ENCODE measurements at places on chromosomes 7 and 10. TPM values are rescaled to one million over a fixed set of nuclear protein-coding genes. Genes with fewer than 3 reads are reported as not detected.
A peak's percentile ranks its signal among the peaks of the same experiment; 100 is the strongest.

The CFAP69 gene
- not detected for total RNA-seq

The COBL gene
- total RNA-seq: not detected

The SYT15 gene
- total RNA-seq: 1.1 TPM

The JAKMIP3 gene
- 0.17 TPM for total RNA-seq

DNA sequence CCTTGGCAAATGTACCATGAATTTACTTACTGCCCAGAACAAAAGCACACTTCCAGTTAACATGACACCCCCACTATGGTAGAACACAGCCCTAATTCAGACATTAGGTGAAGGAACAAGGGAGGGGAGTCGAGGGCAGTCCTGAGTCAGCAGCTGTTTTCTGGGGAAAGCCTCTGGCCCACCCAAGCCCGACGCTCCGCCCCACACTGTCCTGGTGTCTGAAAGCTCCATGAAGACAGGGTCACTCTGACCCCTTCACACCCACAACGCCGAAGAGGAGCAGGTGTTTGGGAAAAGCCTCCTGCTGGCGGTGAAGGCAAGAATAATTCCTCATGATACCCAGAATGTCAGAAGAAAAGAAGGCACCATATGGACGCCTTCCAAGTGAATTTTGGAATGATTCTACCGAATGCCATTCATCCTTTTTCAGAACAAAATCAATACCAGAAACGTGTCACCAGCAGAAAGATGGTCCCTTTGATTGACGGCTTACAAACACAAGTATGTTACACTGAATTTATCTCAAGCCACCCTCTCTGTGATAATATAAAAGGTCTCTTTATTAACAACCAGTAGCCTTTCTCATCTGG lies 172.1 kb downstream of the DIP2C start:
- DNase-seq: no peak
- H3K36me3 ChIP-seq: no peaks in the 10 kb centered on the region
- no peak overlapping the region for H3K4me3 ChIP-seq
- peaks cover 9% of the 10 kb centered on the region for H3K27me3 ChIP-seq
- H3K4me1 ChIP-seq: peaks cover 7% of the 10 kb centered on the region
- no peak overlapping the region for H3K27ac ChIP-seq

DNA sequence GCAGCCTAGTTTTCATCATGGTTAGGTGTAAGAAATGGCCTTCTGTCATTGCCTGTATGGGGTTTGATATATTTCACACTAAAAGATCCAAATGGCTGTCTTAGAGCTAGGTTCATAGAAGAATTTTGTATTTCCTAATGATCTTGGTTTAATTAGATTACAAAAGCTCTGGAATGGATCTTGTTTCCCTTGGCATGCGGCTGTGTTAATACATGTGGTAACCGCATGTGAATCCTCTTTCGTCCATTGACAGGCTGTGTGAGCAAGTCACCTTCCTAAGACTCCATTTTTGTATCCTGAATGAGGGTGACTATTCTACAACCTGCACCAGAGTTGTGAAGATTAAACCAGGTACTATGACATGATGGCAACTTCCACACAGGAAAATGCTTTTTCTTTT lies 12.4 kb upstream of the FZD1 start:
- H3K27me3 ChIP-seq: no peaks in the 10 kb centered on the region
- no peak overlapping the region for H3K4me3 ChIP-seq
- H3K36me3 ChIP-seq: no peaks in the 10 kb centered on the region
- H3K27ac ChIP-seq: no peak overlapping the region

GRCh38 chr7:8499128-8499527 lies 65.7 kb downstream of the NXPH1 start:
- no peak overlapping the region for H3K4me3 ChIP-seq
- no peaks in the 10 kb centered on the region for H3K36me3 ChIP-seq
- H3K4me1 ChIP-seq: no peaks in the 10 kb centered on the region

DNA sequence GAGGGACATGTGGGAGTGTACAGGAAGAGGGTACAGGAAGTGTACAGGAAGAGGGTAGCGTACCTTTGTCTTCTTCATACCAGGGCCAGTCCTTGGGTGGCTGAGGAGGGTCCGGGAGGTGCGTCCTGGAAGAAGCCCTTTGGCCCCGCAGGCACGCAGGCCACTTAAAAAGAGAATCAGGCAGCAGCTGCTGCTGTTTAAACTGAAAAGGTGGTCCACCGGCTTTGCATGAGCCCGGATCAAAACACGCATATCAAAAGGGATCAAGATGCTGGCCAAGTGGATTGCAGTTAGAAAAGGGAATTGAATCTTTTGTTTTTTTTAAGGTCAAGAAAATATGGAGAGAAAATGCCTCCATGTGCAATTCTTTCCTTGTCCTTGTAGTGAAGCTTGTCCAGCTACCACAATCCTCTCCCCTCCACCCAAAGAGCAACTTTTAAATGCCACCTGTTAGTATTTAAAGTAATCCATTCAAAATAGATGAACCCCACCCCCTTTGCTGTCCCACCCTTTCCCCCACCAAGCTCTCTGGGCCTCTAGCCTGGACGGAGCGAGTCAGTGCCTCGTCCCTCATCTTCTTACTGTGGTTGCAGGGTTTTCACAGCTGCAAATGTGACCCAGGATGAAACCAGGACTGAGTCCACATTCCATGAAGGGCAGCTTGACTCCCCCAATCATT lies 142.8 kb downstream of the GLCCI1 start:
- H3K27me3 ChIP-seq: peaks cover 5% of the 10 kb centered on the region
- no peak overlapping the region for H3K27ac ChIP-seq
- H3K36me3 ChIP-seq: peaks cover 4% of the 10 kb centered on the region
- peaks cover 27% of the 10 kb centered on the region for H3K4me1 ChIP-seq
- DNase-seq: no peak
- H3K4me3 ChIP-seq: no peak overlapping the region

DNA sequence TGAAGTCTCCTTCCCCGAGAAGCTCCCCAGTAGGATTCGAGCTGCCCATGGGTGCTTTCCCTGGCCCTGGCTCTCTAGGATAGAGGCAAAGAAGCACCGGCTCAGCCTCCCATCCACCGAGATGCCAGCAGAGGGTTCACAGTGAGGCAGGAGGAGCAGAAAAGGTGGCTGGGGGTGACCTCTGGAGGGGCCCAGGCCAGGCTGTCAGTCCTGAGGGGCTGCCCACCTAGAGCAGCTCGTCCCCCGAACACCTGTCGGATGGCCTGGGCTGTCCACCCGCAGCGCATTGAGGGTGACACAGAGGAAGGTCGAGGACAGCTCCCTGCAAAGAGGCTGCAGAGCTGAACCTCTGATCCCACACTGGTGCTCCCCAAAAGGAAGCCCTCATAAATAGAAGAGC lies 167.2 kb upstream of the PPP2R2D start:
- no peak for DNase-seq
- no peaks in the 10 kb centered on the region for H3K4me1 ChIP-seq
- H3K4me3 ChIP-seq: no peak overlapping the region

DNA sequence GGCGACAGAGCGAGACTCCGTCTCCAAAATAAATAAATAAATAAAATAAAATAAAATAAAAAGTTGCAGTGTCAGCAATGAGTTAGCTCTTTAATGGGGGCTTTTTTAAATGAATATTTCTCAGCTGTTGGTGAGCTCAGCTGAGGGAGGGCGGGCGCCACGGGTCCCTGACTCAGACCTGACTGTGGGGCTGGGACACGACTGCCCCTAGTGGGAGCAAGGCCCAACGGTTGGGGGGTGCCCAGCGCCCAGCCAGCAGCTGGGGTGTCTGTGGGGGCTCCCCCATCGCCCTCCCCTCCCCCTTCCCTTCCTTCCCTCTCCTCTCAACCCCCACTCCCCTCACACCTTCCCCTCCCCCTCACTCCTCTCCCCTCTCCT lies 46.6 kb downstream of the PWWP2B start:
- peaks cover 25% of the 10 kb centered on the region for H3K4me1 ChIP-seq
- H3K27ac ChIP-seq: peak overlapping the region; percentile 97
- no peaks in the 10 kb centered on the region for H3K27me3 ChIP-seq
- DNase-seq: peak; percentile 77
- H3K4me3 ChIP-seq: no peak overlapping the region

DNA sequence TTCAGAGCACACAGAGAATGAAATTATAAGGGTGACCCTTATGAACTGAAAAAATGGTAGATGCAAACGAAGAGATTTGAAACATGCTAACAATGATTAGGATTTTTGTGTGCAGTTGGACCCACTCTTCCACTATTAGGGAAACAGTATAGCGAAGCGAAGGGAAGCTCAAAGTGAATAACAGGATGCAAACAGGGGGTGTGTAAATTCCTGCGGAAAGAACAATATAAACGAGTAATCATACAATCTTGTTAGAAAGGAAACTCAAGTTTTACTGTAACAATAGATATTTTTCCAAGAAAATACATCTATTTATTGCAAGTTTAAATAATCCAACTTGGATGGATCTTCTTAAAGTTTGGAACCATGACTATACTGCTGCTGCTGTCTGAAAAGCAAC lies 14.7 kb downstream of the AHR start:
- H3K4me1 ChIP-seq: peaks cover 14% of the 10 kb centered on the region
- no peak overlapping the region for H3K27ac ChIP-seq
- no peak overlapping the region for H3K4me3 ChIP-seq
- H3K36me3 ChIP-seq: peaks cover 25% of the 10 kb centered on the region

DNA sequence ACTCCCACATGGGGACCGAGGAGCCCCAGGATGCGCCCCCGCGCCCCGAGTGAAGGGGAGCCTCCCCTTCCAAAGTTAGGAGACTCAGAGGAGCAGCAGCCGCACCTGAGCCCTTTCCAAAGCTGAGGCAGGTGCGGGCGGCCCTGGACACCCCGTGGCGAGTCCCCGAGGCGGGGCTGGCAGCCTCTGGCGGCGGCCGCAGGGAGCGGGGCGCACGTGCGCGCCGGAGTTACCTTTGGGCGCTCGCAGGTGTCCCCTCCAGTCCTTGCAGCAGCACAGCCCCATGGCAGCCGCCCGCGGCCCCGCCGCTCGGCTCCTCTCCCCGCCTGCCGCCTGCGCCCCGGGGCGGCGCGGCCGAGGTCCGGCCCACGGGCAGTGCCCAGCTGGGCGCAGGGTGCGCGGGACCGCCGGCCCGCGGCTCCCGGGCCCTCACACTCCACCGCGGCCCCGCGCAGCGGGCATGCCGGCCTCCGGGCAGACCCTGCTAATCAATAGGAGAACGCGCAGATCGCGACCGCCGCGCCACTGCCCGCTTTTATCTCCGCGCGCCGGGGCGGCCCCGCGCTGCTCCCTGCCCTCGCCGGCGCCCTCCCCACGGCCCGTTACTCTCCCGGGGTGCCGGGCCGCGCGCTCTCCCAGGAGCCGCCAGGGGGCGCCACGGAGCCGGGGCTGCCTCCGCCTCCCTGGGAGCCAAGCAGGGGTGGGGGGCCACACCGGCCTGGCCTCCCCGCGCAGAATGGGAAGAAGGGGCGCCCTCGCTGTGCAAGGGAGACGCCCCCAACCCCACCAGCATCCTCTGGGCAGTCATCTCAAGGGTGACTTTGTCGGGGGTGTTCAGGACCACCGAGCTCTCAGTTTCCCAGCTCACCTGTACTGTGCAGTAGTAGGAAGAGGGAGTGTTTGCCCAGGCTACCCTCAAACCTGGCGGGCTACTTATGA lies 80.8 kb downstream of the ARHGAP22 start:
- peaks cover 12% of the 10 kb centered on the region for H3K4me1 ChIP-seq
- peak; percentile 41 for DNase-seq
- H3K27ac ChIP-seq: no peak overlapping the region
- H3K36me3 ChIP-seq: no peaks in the 10 kb centered on the region

Measured in activated naive CD8-positive, alpha-beta T cell treated with anti-CD3 and anti-CD28 coated beads, Interleukin-2, amount 10 ng/mL, durations not matched to agents 7 days and 5 days (primary cell).